ENCODE measurements at places on chromosomes 4 and X.

GRCh38 chr4:53920116-53920515 is 144.3 kb downstream of the CHIC2 start:
- DNase-seq, result no peak

GRCh38 chr4:127782025-127782274 is 172 bp upstream of the HSPA4L start:
- peak; percentile 96 for DNase-seq

- no peak for DNase-seq
These were observed 52.2 kb upstream of the BLTP1 start for GRCh38 chr4:122099896-122100295.

- no peak for DNase-seq
These were observed 243.6 kb downstream of the ANK2 start for GRCh38 chr4:113293043-113293560.

DNA sequence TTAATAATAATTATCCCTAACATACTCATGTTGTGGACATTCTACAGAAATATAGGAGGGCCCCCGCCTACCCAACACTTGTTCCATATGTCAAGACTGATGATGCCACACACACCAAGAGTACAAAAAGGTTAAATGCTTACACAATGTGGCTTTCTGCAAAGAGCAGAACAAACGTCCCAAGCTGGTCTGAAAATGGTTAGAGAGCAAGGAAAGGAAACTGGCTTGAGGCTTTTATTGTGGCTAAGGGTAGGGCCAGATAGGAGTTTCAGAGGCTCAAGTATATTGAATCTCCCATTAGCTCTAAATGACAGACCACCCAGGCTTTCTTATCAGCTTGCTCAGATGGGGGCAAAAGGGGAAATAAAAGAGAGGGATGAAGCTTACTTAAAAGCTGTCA is 134.1 kb upstream of the C1QTNF7 start:
- no peak for DNase-seq

- no peak for DNase-seq
These were observed 13.4 kb upstream of the CHRNA9 start for GRCh38 chr4:40321574-40322275.

- no peak for DNase-seq
These were observed 65.3 kb downstream of the PDLIM5 start for GRCh38 chr4:94516999-94517398.

GRCh38 chr4:93072292-93072691 is 756.3 kb upstream of the ATOH1 start:
- no peak for DNase-seq
